Hindlimb muscle (tissue), 1 donor: ENCODE measurements at places on chromosomes 12 and 14. TPM values are rescaled to one million over a fixed set of nuclear protein-coding genes. Genes with fewer than 3 reads are reported as not detected.

DNA sequence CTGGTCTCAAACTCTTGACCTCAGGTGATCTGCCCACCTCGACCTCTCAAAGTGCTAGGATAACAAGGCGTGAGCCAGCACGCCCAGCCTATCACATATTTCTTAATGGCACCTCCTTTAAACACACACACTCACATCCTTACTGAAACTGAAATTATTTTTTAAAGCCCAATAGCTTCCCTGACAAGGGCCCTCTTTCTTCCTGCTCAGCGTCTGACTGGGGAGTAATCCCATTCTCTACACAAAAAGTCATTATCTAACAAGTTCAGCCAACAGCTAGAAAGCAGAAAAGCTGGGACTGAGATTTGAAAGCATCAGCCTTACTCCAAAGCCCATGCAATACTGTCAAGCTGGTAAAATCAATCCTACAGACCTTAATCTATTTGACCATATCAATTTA is 10.0 kb upstream of the AICDA start:
- no peak for DNase-seq

Gene MANSC4
- polyA plus RNA-seq, result not detected

DNA sequence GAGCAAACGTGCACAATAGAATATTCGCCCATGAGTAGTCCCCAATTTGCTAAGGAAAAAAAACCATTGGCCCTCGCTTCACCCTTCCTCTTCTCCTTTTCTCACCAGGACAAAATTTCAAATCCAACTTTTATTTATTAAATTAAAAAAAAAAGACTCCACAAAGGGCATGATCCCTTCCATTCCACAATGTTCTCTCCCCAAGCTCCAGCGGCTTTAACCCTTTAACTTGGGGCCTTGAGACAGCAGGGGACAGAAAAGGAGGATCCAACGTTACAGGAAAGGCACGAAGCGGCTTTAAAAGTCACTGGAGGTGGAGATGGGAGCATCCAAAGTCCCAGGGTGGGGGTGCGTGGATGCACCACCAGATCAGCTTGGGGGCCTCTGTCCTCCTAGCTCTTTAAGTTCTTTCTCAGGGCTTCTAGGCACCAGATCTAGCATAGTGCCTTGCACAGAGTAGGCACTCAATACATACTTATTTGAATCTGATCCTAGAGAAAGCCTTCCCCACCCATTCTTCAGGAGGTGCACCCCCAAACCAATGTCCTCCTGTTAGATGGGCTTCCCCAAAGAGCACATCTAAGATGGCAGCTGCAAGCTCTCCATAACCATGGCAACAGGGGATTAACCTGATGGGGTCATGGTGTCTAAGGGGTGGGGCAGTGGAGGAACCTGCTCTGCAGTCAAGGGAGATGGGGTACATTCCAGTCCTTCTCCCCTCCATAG is 5.2 kb upstream of the AAAS start:
- no peak for DNase-seq

- no peak for DNase-seq
Measured at GRCh38 chr14:96576937-96577336, 74.8 kb downstream of the PAPOLA start.

DNA sequence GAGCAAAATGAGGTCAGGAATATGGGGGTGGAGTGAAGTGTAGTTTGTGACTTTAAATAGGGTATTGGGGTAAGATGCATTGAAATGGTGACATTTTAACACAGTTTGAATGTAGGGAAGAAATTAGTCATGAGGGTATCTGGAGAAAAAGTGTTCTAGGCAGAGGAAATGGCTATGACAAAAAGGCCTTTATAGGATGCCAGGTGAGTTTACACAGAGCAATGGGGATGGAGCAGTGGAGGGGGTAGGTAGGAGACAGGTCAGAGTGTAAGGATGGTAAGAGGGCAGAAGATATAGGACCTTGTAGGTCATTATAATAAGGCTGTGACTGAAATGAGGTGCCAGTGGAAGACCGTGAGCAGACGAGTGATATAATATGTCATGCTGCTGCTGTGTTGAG is 30.4 kb downstream of the HEATR5A start:
- no peak for DNase-seq

DNA sequence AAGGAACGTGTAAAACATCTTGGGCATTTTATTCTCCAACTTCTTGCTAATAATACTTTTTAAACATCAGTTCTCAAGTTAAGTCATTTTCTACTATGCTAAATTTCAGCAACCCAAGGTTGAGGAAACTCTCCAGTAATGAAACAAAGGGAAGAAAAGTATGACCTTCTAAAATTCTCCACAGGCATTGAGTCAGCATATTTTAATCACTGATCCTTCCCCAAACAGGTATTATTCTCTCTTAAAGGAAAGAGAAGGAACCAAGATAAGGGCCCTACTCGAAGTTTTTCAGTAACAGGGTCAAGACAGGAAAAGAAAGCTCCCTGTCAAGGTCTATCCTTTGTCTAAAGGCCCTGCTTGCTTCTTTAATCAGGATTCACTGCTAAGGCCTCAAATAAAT is 3.0 kb downstream of the KICS2 start:
- DNase-seq, result no peak
